CD4-positive, alpha-beta T cell (primary cell): ENCODE measurements at places on chromosomes 12 and 14.

DNA sequence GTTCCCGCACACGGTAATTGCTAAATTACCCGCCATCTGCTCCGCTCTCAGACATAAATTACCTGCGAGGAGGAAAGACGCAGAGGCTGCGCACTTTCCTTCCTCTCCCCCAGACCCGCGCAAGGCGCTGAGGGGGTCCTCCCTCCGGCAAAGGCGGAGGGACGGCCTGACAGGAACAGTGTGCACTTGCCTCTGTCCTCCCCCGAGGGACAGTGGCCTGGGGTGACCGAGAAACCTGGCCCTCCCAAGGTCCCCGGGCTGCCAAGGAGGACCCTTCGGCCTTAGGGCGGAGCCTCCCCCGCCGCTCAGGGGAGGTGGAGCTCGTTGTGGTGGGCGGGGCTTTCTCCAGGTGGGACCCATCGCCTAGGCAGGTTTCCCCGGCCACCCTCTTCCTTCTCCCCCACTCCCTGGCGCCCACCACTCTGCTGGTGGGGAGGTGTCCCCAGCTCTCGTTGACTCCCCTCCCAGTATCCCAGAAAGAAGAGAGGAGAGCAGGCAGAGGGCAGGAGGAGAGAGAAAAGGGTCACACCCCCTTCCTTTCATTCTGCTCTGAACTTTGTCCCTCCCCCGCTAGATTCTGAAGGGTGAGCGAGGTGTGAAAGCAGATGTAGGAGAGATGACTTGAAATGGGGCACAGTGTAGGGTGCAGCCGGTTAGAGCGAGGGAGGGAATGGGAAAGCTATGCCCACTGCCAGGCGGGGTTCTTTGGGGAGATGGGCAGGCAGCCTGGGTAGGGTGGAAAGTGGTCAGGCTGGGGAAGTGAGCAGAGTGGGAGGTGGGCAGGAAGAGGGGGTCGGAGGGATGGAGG, 11.4 kb upstream of the CALCOCO1 start:
- peak; percentile 52 for DNase-seq

- no peak for DNase-seq
Measured at GRCh38 chr14:35341751-35342488, 49.7 kb downstream of the PSMA6 start.

DNA sequence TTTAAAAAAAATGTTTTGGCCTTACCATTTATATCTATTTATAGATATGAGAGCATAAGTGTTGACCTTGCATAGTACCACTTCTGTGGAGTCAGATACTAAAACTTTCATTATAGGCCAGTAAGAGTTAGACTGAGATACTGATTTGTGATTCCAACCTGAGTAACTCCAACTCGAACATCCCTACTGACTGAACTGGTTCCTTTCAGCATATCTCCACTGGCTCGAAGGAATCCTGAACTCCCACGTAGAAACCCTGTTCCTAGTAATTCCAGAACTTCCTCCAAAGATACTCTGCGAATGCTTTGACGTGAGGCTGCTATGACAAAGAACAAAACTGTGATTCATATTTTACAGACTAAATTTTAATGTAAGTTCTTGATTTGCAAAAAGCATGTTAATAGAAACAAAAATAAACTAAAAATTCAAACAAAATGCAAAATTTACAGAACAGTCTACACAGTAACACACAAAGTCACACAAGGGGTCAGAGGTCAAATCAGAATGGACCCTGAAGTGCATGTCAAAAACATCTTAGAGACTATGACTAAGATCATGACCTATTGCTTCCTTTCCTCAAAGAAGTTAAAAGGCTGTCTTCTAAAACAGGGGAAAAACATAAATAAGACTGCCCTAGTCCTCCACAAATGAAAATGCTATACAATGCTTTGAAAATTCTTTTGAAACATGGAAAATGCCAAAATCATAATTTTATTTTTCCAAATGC, 31.5 kb downstream of the HEATR5A start:
- no peak for DNase-seq

DNA sequence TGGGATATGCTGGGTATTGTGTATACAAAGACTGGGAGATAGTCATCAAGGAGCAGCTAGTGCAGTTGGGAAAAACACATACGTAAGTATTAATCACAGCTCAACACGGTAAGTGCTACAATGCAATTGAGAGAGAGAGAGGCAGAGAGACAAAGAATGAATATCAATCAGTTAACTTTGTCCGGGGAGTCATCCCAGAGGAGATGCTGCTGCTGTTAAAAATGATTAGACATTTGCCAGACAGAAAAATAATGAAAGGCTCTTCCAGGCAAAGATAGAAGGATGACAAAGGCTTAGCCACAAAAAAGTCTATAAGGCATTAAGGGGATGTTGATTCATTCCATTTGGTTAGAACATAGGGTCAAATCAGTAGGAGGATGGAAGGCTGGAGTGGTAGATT, 45.1 kb downstream of the AKAP6 start:
- no peak for DNase-seq
